MV-4-11 (cell line): ENCODE measurements at places on chromosomes 5 and 9.

GRCh38 chr5:66122379-66123034 lies 21.6 kb upstream of the SREK1 start:
- DNase-seq = no peak

- DNase-seq = no peak
These were observed 197.2 kb downstream of the GADD45G start for GRCh38 chr9:89801742-89802670.

DNA sequence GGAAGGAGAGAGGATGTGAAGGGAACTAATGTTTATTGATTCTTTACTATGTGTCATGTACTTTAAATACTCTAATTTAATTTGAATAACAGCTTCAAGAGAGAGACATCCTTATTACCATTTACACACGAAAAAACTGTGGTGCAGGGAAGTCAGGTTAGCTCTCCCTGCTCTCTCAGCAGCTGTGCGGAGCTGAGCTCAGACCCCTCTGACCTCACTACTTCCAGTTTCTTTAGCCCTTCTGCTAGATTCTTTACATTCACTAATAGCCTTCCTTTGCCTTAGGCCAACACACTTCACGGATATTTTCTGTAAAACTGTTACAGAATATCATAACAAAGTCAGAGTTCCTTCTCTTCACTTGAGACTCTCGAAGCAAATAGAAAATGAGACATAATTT lies 131.3 kb upstream of the ARRDC3 start:
- DNase-seq = no peak

DNA sequence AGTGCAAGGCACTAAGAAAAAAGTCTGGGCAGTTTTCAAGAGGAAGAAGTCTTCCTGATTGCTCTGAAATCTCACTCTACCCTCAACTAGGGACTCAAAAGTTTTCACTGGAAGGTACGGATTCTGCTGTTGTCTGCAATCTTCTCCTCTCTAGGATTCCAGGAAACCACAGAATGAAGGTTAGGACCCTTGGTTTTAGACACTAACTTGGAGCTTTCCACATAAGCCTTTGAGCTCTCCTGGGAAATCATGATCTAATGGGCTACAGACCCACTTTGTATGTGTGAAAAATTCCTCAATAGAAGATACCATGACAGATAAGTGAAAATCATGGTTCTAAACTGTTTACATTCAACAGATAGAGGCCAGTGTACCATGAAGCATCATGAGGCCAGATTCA lies 265.1 kb downstream of the PSAT1 start:
- no peak for DNase-seq

GRCh38 chr5:57804007-57804444 lies 321.4 kb upstream of the ACTBL2 start:
- no peak for DNase-seq

DNA sequence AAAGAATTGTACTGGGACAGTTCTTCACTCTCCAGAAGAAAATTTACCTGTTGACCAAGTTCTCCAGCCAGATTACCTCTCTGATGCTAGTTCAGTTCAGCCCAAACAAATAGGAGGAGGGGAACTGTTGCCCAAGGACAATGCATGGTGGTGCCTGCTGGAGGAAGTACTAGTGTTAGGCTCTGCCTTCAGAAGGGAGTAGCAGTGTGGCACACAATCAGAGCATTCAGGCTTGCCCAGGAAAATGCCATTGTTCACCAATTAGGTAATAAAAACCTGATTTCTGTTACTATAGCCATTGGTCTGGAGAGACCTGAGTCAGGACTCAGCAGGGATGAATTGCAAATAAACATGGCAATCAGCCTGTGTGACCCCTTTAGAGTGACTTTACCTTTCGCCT lies 720.8 kb upstream of the ZNF608 start:
- DNase-seq = no peak

GRCh38 chr5:120817044-120817985 lies 353.2 kb downstream of the PRR16 start:
- DNase-seq = no peak

GRCh38 chr9:120442308-120442995 lies 137.5 kb downstream of the CDK5RAP2 start:
- DNase-seq = no peak

- no peak for DNase-seq
These were observed 33.6 kb upstream of the FBP1 start for GRCh38 chr9:94672811-94673487.

GRCh38 chr5:149956685-149957084 lies 3.9 kb upstream of the SLC26A2 start:
- DNase-seq = no peak

- DNase-seq = no peak
These were observed 2.1 kb downstream of the SLC9A3 start for GRCh38 chr5:522116-522515.

GRCh38 chr5:57658018-57658417 lies 175.4 kb upstream of the ACTBL2 start:
- no peak for DNase-seq

GRCh38 chr5:179065703-179066102 lies 5.5 kb downstream of the ZNF354C start:
- no peak for DNase-seq

GRCh38 chr5:53930457-53930856 lies 370.0 kb downstream of the NDUFS4 start:
- DNase-seq = no peak

DNA sequence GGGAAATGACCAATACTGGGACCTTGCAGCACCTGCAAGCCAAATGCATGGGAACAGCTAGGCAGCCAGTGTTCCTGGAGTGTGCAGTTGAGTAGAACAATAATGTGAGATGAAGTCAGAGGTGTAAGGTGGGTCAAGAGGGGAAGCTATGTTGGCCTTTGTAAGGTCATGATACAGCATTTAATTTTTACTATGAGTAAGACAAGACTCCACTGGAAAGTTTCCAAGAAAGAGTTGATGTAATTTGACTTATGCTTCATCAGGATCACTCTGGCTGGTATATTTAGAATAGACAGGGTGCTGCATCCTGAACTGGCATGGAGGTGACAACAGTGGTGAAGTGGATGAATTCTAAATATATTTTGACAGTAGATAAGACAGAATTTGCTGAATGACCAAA lies 744.8 kb downstream of the KCTD16 start:
- DNase-seq = no peak

- DNase-seq = peak; percentile 62
These were observed 31.3 kb downstream of the TNFSF15 start for GRCh38 chr9:114774524-114774923.

DNA sequence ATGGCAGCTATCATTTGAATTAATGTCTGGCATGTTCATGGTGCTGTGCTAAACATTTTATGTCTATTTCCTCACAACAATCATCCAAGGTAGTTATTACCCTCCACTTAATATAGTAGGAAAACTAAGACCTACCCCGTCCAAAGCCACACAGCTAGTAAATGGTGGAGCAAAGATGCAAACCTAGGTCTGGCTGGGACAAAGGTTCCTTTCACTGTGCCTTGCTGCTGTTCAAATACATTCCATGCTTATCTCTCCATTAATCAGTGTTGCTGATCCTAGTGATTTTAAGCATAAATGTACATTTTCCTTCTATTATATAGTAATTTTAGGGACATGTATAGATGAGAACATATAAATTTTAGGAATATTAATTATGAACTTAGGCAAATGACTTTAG lies 38.7 kb downstream of the CCDC125 start:
- no peak for DNase-seq

DNA sequence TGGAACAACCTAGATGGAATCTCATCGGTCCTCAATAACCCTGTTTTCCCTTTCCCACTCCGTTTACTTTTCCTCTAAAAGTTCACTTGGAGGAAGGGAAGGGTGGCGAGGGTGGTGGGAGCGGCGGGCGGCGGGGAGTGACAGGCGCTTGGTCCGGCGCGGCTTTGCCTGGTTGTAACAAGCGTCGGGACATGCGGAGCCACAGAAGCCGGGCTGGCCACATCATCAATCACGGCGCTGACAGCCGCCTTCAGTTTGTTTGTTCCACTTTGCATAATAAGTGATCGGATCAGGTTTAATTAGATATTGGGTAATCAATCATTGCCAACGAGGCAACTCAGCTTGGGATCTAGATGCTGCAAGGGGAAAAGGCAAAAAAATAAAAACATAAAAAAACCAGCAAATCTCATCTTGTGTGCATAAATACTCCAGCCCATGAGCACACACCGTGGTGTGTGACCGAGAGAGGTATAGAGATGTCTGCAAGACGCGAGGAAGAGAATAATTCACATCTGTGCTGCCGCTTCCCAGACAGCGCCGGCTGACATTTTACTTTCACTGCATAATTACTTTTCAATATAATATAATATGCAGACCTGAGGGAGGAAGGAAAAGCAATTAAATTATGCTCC lies 396.2 kb upstream of the IRX4 start:
- DNase-seq = no peak

DNA sequence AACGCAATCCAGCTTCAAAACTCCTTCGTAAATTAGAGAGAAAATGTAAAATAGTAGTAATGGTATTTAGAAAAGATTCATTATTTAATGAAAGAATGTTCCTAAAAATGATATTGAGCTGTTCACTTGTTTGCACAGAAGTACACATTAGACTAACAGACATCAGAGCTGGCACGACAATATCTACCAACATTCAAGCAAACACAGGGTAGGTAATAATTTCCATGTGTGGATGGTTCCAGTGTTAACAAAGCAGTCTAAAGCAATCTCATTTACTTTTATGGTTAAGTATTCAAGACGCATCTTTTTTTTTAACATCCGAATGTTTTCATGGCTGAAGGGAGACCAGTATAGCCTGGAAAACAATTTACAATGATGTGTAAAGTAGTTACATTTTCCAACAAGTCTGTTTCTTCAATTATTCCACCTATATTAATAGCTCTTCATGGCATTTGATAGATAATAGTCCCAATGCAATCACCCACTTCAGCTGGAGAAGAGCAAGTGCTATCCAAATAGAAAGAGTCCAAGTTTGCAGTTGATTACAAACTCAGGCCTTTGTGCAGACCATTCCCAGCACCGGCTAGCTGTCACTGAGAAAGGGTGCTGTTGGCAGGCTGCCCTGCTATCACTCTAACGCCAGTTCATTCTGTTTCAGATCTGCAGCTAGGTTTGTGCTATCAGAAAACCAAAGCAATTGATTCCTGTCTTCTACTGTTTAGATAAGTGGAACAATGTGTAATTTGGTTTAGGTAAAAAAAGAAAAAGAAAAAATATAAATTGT lies 458.8 kb downstream of the DTWD2 start:
- no peak for DNase-seq

DNA sequence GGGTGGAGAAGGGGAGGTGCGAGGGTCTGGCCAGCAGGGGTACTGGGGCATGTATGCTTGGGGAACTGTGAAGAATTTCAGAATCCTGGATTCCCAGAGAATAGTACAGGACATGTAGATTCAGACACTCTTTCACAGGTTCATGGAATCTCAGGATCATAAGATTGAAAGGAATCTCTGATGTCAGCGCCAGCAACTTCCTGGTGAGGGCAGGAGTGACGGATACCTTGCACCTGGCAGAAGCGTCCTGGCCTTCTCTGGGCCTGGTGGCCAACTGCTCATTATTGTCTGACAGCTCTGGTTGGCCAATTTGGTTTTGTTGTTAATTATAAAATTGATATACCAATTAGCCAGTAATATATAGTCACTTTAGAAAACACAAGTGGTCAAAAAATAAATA lies 6.9 kb downstream of the GM2A start:
- no peak for DNase-seq

DNA sequence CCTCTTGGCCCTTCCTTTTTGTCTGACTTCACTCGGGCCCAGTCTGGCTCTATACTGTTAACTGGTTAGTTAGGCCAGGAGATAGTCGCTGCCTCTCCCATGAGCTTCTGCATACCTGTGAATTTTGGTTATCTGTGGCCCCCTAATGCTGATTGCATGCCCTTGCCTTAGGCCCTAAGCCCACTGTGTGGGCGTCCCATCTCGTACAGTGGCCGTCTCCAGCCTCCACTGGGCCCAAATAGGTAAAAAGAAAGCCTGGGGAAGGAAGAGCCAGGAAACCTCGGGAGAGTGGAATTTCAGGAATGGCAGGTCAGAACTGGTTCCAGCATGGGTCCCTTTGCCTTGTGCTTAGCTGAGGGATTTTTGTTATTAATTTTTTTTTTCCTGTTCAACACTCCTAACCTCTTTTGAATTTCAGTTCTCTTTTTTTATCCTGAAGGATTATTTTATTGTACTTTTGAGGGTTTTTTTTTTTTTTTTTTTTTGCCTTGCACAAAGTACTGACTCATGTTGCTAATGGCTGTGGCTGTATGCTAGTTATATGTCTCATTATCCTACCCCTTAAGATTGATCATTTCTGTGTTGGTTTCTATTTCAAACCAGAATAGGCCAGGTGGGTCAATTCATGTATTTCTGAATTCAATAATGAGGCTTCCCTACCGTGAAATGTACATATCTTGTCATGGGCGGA lies 3.4 kb downstream of the PRRC2B start:
- peak; percentile 76 for DNase-seq

DNA sequence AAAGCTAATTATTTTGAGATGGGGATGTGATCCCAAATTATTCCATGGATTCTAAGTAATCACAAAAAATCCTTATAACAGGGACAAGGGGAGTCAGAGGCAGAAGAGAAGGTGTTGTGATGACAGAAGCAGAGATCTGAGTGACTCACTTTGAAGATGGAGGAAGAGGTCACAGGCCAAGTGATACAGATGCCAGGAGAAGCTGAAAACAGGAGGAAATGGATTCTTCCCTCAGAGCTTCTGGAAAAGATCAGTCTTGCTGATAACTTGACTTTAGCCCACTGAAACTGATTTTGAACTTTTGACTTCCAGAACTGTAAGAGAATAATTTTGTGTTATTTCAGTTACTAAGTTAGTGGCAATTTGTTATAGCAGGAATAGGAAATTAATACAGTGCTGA lies 105.3 kb downstream of the GCNT1 start:
- DNase-seq = peak; percentile 14

DNA sequence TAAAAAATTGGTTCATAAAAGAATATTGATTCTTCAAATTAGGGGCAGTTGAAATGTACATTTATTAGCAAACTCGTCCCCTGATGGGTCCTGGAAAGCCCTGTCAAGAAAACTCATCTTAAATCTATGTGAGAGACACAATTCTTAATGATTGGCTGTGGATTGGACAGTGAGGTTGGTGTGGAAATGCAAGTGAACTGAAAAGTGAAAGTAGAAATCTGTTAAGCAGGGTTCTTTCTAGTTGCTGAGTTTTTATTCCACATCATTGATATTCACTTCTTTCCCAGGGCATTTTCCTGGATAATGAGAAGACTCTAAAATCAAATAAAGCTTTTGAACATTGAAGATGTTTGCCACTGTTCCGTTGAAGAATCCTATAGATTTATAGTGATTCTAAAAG lies 292.4 kb downstream of the MAST4 start:
- no peak for DNase-seq

- DNase-seq = peak; percentile 45
These were observed 44.3 kb downstream of the SLC28A3 start for GRCh38 chr9:84296146-84296843.

DNA sequence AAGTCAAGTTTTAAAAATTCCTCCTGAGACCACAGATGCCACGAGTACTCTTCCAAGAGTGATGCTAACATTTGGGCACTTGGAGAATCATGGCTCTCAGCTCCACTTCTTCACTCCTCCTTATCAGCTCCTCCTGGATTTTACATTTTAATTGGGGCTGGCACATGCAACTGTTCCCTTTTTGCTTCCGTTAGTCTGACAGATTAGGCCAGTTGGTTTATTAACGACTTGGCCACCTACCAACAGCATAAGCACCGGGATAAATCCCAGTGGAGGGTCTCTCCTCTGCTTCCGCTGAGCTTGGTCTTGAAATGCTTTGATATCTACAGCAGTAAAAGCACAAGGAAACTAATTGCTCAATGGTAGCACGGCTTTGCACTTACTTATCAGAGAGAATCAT lies 134.6 kb upstream of the RASEF start:
- no peak for DNase-seq

- DNase-seq = no peak
These were observed 1.4 kb downstream of the MCCC2 start for GRCh38 chr5:71588533-71588885.

GRCh38 chr5:25295067-25295466 lies 650.3 kb upstream of the CDH10 start:
- no peak for DNase-seq
